ENCODE measurements at places on chromosomes 11 and 22.

DNA sequence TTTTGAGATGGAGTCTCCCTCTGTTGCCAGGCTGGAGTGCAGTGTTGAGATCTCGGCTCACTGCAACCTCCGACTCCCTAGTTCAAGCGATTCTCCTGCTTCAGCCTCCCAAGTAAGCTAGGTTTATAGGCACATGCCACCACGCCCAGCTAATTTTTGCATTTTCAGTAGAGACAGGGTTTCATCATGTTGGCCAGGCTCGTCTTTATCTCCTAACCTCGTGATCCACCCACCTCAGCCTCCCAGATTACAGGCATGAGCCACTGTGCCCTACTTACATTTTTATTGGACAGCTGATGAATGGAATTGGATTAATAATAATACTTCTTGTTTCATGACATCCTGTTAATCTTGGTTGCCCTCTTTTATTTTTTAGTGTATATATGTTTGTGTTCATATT, 3.0 kb upstream of the MRGPRD start:
- DNase-seq: no peak

GRCh38 chr11:121892131-121892681, 223.8 kb downstream of the BLID start:
- DNase-seq: no peak

DNA sequence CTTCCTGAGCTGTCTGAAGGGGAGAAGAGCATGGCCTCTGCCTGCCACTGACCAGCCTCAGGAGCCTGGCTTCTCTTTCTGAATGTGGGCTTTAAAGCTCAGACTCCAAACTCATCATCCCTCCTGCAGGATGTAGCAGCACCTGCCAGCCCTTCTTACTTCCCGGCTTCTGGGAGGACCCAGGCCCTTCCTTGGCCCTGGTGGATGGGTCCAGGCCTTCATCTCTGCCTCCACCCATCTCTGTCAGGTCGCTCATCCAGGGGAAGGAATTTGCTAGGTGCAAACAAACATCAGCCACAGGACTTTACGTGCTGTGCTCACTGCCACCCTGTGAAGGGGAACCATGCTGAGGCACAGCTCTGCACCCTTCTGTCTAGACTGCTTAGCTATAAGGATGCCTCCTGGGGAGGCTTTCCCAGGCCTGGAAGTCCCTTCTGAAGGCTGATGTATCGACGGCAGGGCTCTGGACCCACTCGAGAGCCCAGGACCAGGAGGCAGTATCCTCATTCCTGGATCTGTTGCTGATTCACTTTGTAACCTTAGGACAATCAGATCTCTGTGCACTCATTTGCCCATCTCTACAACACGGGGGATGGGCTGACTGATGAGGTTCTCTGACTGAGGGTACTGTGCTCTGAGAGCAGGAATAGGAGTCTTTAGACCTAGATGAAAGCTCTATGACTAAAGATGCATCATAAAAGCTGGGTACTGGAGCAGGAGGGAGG, 30.9 kb downstream of the USP35 start:
- no peak for DNase-seq

- DNase-seq: no peak
Measured at GRCh38 chr22:32583921-32584335, 109.3 kb downstream of the FBXO7 start.

- no peak for DNase-seq
Measured at GRCh38 chr22:41513391-41513790, 30.9 kb downstream of the POLR3H start.

DNA sequence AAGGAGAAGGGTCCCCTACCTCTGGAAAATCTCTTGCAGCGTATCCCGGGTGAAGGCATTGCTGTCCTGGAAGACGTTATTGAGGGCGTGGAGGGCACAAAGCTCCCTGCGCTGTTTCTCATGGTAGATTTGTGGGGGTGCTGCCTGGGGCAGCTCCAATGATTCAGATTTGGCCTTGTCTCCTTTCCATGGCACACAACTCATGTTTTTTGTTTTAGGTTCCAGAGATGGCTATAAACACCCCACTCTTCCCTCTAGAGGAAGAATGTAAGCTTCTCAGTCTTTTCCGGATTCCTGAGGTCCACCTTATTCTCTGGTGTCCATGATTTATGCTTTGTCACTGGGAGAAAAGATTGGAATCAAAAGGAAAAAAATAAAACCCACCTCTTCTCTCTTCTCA, 959 bp downstream of the JOSD1 start:
- no peak for DNase-seq

DNA sequence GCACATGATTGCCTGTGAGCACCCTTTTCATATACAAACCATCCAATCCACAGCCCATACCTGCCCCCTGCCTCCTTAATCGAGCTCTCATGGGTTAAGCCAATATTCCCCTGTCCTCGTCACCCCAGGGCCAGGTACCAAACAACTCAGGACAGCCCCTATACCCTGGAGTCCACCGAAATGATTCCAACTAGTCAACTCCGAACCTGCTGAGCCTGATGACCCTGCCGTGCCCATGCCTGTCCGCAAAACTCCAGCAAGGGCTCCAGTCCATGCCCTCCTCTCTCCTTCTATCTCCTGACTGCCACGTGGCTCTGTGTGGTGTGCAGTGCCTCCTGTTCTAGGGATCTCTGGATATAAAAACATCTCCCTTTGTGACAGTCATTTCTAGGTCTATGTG, 35.5 kb upstream of the SYT13 start:
- no peak for DNase-seq

DNA sequence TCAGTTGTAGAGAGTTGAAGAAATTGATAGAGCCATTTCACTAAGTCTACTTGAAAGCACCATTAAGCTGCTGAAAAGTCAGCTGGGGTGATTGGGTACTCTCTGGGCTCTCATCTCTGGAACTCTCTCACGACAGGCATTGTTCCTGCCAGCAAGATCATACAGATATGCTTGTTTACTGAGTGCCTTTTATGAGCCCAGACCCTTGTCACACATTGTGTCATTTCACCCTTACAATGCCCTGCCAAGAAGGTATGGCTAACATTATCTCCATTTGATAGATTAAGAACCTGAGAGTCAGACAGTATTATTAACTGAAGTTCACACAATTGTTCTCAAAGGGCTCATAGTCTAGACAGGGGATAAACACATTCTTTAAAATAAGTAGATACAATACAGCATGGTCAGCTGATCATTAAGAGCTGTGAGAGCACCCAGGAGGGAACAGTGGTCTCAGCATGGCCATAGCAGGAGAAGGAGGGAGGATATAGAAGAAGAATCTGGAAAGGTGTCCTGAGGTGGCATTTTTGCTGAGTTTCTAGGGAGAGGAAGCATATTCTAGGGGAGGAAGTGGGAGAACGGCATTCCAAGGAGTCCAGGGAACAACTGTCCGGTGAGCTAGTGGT, 580.5 kb downstream of the INSC start:
- DNase-seq: peak; percentile 56

DNA sequence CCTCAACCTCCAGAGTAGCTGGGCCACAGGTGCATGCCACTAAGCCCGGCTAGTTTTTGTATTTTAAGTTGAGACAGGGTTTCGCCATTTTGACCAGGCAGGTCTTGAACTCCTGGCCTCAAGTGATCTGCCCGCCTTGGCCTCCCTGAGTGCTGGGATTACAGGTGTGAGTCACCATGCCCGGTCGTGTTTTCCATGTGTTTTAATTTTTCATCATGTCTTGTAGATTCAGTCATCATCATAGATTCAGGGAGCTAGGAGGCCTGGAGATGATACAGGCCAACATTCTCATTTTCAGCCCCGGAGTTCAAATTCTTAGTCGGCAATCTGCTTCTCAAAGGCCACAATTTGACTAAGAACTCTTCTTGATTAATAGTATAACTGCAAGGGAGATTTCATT, 73.5 kb upstream of the GRAMD1B start:
- no peak for DNase-seq

DNA sequence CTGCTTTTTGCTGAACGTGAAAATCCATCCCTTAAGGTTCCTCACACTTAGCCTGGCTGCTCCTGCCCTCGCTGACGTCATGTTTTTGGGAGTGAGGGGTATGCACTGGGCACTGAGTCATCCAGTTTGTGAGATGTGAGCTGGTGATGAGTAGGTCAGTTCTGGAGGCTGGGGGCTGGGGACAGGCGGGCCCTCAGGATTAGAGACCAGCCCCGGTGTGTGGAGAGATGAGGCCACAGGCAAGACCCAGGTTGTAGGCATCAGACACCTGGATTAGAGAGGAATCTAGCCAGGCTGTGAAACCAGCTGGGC, 9.2 kb downstream of the KCNC1 start:
- no peak for DNase-seq

- DNase-seq: no peak
Measured at GRCh38 chr11:96313163-96313562, 29.8 kb downstream of the MAML2 start.

- no peak for DNase-seq
Measured at GRCh38 chr11:66020212-66020611, 6.1 kb downstream of the CATSPER1 start.

- no peak for DNase-seq
Measured at GRCh38 chr11:59114344-59114743, 7.3 kb downstream of the FAM111B start.

GRCh38 chr11:816433-816779, 2.3 kb upstream of the PNPLA2 start:
- no peak for DNase-seq

GRCh38 chr11:62889484-62890437, 9.1 kb downstream of the SLC3A2 start:
- DNase-seq: no peak

- no peak for DNase-seq
Measured at GRCh38 chr22:29382580-29383302, 5.6 kb downstream of the AP1B1 start.

DNA sequence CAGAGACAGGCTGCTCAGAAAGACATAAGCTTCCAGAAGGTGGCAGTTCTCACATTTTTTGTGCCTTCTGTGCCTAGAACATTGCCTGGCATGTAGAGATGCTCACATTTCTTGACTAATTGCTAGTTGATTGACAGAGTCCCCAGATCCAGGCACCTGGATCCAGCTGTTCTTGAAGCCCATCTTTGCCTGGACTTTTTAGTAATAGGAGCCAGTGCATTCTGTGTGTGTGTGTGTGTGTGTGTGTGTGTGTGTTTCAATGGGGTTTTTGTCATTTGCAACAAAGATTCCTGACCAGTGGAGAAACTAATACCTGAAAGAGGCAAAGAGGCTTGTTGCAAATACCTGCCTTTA, 15.1 kb downstream of the MRGPRF start:
- DNase-seq: no peak

GRCh38 chr11:15590132-15590531, 475.4 kb downstream of the INSC start:
- no peak for DNase-seq

DNA sequence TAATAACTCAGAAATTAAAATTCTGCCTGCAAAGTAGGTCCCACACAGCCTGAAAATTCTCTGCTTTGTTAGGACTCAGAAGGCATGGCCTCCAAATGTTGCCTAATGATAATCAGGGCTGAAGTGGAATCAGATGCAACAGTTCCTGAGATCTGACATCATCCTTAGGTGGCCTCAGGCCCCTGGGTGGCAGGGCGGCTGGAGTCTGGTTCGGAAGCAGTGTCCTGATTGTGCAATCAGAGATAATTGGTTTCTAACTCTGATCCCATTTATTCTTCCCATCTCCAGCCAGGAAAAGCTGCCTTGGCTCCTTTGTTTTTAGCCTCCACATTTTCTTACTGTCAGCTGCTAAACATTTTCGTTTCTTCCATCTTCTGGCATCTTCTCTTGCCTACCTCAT, 399.3 kb downstream of the OPCML start:
- no peak for DNase-seq

GRCh38 chr22:22810018-22810427, 77.6 kb upstream of the IGLL5 start:
- DNase-seq: peak; percentile 52

DNA sequence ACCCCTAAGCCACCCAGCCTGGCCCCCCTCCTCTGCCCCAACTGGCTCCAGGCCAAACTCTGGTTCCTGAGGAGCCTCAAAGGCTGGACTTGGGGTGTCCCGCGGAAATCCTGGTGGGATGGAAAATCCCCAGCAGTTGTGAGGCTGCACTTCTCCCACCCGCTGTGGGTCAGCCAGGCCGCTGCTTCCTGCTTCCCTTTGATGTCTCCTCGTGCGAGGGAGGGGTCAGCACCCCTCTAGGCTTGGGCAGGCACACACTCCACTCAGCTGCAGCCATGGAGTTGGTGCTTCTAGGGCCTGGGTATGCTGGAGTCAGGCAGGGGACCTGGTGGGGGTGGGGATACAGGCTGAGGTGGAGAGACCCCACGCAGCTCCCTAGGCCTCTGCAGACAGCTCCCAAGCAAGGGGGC, 12.0 kb downstream of the KCNQ1OT1 start:
- DNase-seq: no peak

GRCh38 chr11:61266602-61267001, 25.6 kb downstream of the PGA5 start:
- no peak for DNase-seq

DNA sequence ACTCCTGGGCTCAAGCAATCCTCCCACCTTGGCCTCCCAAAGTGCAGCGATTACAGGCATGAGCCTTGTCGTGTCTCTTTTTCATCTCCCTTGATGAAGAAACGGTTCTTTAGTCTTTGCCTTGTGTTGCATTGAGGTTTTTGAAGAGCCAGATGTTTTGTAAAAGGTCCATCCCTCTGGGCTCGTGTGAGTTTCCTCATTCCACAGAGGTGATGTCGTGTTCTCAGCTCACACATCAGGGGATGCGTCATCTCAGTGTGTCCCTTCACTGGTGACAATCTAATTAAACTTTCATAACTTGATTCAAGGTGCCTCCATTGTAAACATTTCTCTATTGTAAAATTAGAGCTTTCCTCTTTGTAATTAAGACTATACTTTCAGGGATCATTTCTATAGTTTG, 29.7 kb upstream of the TEF start:
- DNase-seq: no peak

Measured in NCI-H345 (cell line).